ENCODE measurements at places on chromosomes 7 and 10.

- no peak for DNase-seq
Observed at GRCh38 chr7:143406002-143406357, 2.7 kb downstream of the EPHA1 start.

- DNase-seq: no peak
Observed at GRCh38 chr7:103499976-103500375, 54.0 kb upstream of the SLC26A5 start.

GRCh38 chr10:76723844-76724243 lies 913.8 kb downstream of the KCNMA1 start:
- no peak for DNase-seq

DNA sequence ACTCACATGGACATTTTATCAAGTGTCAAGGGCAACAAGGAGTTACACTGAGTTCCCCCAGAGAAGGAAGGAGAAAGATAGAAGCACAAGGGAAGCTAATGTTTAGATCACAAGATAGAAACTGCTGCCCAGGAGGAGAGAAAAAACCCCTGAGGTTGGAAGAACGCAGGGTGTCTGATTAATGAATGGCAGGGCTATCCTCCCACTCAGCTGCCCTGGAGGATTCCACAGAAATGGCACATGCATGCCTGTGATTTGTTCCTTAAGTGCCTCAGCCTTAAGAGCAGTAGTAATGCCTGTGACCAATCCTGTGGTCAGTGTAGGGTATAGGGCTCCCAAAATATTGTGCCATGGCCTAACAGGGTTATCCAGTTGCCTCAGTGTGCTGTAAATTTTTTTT lies 20.2 kb downstream of the DNAJB9 start:
- DNase-seq: no peak

- no peak for DNase-seq
Observed at GRCh38 chr7:27641581-27642230, 21.0 kb downstream of the HIBADH start.

DNA sequence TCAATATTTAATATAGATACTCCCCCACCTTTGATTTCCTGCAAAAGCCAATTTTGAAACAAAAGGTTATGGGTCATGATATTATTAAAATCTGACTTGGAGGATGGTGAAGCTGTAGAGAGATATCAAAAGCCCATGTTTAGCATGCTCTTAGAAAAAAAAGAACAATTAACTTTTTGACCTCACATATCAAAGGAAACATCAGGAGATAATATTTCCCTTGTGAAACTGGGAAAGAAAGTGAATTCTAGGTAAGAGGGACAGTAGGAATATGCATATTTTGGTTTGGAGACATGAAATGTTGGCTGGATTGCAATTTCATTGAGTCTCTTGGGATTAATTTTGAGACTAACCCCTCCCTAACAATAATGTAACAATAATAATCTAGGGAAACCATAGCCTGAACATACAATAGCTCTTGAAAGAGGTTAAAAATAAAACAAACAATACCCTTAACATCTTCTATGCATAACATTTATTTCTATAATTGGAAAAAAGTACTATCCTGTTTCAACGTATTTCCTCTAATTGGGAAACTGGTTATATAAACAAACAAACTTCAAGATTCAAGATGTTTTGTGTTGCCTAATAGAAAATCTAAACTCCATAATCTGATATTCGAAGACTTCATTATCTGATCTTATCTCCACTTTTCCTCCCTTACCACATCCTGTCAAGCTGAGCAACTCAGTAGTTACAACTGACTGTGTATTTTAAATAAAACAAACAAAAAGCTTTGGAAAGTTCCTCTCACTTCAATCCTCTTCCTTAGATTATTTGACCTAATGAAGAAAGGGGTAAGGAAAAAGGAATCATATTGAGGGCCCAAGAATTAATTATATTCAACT lies 14.8 kb downstream of the TMEM26 start:
- DNase-seq: no peak

- no peak for DNase-seq
Observed at GRCh38 chr7:47318395-47319182, 263.3 kb downstream of the TNS3 start.

GRCh38 chr7:4690953-4691856 lies 9.1 kb downstream of the FOXK1 start:
- DNase-seq: no peak

DNA sequence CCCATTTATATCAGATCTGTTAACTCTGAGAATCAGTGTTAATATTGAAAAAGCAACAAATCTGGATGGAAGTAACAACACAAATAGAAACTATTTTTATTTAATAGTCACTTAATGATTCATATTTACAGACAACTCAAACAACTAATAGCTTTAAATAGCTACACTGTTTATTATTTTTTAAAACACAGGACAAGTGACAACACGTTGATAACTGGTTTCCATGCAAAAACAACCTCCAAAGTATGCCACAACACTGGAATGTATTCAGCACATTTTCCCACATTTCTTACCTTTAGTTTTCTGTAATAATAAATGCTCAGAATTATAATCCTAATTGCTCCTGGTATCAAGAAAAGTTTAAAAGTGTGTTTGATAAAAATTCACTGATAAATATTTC lies 4.0 kb downstream of the SNX13 start:
- DNase-seq: no peak

DNA sequence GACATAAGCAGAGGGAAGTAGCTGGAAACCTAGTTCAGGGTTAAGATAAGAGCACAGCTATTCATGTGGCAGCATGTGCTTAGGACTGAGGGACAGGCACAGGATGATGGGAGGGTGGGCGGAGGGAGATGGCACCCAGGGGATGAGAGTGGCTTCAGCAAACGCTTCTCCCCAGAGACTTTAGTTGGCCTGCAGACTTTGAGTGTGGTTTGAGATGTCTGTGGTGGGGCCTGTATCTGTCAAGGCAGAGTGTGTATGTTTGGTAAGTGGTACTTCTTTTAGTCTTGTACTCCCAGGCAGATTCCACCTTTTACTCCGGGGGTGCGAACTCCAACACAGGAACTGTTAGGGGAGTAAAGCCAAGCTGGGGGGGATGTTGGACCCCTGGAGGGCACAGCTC lies 88.9 kb downstream of the WDFY4 start:
- DNase-seq: no peak

GRCh38 chr7:91128683-91129348 lies 135.4 kb upstream of the FZD1 start:
- DNase-seq: no peak

DNA sequence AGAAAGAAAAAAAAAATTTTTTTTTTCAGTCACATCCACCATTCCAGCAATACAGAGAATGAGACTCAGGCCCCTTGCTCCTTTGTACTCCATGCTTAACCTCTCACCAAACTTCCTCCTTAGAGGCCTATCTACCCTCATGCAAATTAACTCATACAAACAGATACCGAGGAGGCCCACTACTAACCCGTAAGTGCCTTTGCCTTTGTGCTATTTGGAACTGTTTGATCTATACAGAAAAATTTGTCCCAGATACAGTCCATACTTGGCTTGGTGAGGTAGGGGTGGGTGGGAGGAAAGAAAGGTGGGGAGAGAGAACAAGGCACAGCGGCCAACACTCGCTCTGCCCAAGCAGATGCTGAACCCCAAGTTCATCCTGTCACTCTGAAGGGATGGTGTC lies 87.8 kb upstream of the DUSP5 start:
- no peak for DNase-seq

- no peak for DNase-seq
Observed at GRCh38 chr7:36075561-36075960, 77.5 kb upstream of the EEPD1 start.

- DNase-seq: no peak
Observed at GRCh38 chr10:78389419-78389818, 355.8 kb downstream of the RPS24 start.

GRCh38 chr7:69358163-69358821 lies 240.0 kb upstream of the AUTS2 start:
- no peak for DNase-seq

- no peak for DNase-seq
Observed at GRCh38 chr10:70784471-70784870, 706 bp downstream of the TBATA start.

- DNase-seq: no peak
Observed at GRCh38 chr7:41624818-41625217, 78.1 kb downstream of the INHBA start.

DNA sequence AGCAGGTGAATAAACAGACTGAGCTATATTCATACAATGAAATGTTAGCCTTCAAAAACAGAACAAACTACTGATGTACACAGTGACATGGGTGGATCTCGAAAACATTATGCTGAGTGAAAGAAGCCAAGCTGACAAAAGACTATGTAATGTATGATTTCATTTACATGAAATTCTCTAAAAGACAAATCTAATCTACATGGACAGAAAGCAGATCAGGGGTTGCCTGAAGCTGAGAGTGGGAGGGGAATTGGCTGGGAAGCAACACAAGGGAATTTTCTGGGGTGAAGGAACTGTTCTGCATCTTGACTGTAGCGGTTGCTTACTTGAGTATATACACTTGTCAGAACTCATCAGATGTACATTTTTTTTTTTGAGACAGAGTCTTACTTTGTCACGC lies 121.7 kb upstream of the SVIL start:
- no peak for DNase-seq

- DNase-seq: no peak
Observed at GRCh38 chr10:50592961-50593418, 30.8 kb downstream of the SGMS1 start.

DNA sequence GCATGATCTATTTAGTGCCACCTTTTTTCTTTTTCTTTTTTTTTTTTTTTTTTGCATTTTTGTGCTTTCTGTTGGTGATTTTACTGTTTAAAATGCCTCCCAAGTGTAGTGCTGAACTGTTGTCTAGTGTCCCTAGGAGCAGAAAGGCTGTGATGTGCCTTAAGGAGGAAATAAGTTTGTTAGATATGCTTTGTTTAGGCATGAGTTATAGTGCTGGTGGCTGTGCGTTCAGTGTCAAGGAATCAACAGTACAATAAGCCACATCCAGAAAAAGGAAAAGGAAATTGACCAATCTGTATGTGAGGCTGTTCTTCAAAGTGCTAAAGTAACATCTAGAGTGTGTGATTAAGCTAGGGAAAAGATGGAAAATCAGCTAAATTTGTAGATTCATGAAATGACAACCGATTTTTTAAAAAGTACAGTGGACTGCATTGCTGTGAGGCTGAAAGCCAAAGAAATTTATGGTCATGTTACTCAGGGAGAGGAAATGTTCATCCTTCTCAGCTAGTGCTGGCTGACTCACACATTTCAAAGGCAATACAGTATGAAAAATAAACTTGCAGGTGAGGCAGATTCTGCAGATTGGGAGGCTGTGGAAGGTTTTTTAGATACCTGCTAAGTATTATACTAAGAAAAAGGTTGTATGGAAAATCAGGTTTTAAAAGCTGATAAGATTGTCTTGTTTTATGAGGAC lies 122.7 kb upstream of the ADCY1 start:
- DNase-seq: no peak

DNA sequence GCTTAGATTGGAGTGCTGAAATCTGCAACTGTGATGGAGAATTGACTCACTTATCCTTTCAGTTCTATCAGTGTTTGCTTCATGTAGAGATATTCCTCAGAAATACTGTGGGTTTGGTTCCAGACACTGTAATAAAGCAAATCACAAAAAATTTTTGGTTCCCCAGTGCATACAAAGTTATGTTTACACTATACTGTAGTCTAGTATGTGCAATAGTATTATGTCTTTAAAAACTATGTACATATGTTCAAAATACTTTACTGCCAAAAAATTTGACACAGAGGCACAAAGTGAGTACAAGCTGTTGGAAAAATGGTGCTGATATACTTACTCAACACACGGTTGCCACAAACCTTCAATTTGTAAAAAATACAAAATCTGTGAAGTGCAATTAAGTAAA lies 112.5 kb downstream of the EPC1 start:
- no peak for DNase-seq

GRCh38 chr10:5684318-5684970 lies at the start of gene TASOR2:
Gene TASOR2, plus strand, starts transcription at chr10:5684838. Its CDS starts 35,805 bp downstream, at chr10:5720643.
- DNase-seq: peak; percentile 97

DNA sequence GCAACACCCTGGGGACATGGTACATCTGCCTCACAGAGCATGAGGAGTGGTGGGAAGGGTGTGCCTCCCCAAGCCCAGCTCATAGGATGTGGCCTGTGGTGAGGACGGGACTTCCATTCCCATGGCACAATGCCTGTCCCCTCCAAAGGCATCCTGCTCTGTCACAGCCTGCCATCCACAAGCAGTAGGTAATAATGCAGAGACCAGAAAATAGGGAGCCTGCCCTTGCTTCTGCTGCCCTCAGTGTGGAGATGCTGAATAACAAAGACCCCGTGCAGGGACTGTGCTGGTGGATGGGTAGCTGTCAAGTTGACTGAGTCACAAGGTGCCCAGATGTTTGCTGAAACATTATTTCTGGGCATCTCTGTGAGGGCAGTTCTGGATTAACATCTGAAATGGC lies 199.9 kb upstream of the GRB10 start:
- no peak for DNase-seq

- no peak for DNase-seq
Observed at GRCh38 chr10:90274721-90275468, 573.5 kb downstream of the KIF20B start.

- peak; percentile 9 for DNase-seq
Observed at GRCh38 chr10:17199351-17199804, 2.1 kb downstream of the TRDMT1 start.

Data from NCI-H1092 treated with DMSO at 0.1 percent for 48 hours (cell line).